ENCODE measurements at places on chromosomes 1 and 21. TPM values are rescaled to one million over a fixed set of nuclear protein-coding genes. Genes with fewer than 3 reads are reported as not detected.
A peak's percentile ranks its signal among the peaks of the same experiment; 100 is the strongest.

CYP2J2 gene
- 2.7 TPM for polyA plus RNA-seq

PLCH2 gene
- 3.4 TPM for polyA plus RNA-seq

GPR89B gene
- 16.3 TPM for polyA plus RNA-seq

TMEM79 gene
- polyA plus RNA-seq: 15.7 TPM

S100B gene
- not detected for polyA plus RNA-seq

RUNX3 gene
- polyA plus RNA-seq: 0.16 TPM

TLCD4 gene
- 9.7 TPM for polyA plus RNA-seq

TP53BP2 gene
- 31.6 TPM for polyA plus RNA-seq

PARK7 gene
- 395 TPM for polyA plus RNA-seq

DNA sequence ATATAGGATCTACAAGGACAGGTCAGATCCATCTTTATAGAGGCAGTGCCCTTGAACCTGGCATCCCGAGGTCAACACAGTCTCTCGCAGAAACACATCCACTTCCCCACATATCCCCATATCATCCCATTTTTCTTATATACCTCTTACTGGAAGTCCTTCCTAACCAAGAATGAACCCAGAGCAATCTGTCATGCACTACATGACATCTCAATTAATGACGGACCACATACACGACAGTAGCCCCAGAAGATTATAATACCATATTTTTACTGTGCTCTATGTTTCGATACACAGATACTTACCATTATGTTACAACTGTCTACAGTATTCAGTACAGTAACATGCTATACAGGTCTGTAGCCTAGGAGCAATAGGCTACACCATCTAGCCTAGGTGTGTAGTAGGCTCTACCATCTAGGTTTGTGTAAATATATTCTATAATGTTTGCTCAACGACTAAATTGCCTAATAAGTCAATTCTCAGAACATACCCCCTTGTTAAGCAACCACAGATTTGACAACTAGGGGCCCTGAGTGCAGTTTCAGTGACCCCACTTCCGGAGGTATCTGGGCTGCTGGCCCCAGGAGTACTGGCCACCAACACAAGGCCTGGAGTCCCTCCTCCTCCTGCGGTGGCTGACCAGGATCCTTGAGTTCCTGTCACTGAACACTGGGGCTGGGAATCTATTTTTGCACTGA, 28.1 kb downstream of the PTPN14 start:
- DNase-seq: no peak

DNA sequence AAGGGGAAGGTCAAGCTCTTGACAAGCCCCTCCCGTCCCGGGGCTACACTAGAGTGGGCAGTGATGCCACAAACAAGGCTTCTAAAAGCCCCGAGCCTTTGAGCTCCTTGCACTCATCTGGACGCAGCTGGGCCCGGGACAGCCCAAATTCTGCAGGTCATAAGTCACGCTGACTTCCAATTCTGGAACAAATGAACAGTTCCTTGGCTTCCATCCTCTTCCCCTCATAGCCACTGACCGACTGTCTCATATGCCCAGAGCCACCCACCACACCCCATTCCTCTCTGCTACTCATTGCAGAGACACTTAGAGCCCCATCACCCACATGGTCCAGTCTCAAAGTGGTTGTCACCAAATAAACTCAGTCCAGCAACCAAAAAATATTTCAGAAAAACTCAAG, 32.8 kb upstream of the PRELP start:
- DNase-seq: no peak

- no peak for DNase-seq
Observed at GRCh38 chr1:27314169-27314568, 7.8 kb upstream of the TMEM222 start.

DNA sequence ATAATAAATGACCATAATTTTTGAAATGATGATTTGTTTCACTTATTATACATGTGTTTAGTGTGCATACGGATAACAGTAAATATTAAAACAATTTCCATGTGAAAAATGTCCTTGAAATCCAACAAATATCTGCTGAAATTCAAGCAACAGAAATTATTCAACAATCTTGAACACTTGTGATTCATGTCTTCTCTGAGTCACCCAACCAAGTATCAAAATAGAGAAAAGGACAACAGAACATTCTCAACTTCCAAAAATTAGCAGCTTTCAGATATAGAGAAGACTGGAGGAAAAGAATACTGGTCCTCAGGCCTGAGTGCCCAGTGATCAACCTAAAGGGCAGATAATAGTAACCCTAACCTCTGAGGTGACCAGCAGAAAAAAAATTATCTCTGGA, 90.8 kb downstream of the VAV3 start:
- no peak for DNase-seq

DNA sequence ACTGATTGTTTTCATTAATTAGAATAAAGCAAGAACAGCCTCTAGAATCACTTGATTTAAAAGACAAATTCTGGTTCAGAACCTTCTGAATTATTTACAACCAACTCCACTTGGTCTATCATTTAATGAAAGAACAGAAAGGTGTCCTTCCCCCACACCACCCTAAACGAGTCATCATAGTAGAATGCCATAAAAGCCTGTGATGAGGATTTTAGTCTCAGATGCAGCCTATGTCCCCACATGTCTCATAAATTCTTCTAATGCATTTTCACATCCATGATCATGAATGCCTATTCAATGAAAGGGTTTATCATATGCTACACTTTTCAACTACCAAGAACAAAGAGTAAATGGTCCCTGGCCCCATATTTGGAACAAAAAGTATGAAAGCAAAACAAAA, 508.1 kb downstream of the DPYD start:
- DNase-seq: no peak

DNA sequence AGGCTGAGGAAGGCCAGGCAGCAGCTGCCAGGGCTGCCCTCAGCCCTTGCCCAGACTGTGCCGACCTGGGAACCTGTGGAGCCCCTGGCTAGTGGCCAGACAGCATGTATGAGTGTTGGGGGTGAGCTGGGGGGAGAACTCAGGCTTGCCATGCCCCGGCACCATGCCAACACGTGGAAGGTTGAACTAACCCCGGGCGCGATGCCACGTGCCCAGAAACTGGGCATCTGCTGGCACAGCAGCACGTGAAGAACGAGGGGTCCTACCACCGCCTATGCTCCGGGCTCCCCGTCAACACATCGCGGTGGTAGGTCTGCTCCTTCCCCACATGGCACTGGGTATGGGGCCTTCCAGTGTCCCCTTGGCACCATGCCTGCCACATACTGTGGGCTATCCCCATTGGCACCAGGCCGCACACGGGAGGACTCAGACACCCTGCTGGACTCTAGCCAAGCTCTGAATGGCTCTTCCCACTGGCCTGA, 68.7 kb downstream of the CASZ1 start:
- no peak for DNase-seq

- no peak for DNase-seq
Observed at GRCh38 chr1:70483342-70483741, 72.3 kb downstream of the CTH start.

DNA sequence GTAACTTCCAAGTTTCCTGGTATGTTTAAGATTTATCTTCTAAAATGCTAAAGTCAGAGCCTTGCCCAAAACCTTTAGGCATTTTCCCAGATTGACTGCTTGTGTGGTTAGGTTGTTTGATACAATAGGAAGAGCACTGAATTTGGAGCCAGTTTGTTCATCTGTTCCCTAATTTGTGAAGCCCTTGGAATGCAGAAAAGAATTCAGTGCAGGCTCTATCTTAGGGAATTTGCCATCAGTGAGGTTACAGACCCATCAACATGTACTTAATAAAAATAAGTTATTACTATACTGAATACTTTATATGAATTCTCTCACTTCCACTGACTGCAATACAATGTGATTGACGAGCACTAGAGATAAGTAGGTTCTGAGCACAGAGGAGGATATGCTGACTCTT, 120.2 kb downstream of the PIK3R3 start:
- no peak for DNase-seq

GRCh38 chr1:180123463-180123936, 31.2 kb upstream of the QSOX1 start:
- DNase-seq: no peak

DNA sequence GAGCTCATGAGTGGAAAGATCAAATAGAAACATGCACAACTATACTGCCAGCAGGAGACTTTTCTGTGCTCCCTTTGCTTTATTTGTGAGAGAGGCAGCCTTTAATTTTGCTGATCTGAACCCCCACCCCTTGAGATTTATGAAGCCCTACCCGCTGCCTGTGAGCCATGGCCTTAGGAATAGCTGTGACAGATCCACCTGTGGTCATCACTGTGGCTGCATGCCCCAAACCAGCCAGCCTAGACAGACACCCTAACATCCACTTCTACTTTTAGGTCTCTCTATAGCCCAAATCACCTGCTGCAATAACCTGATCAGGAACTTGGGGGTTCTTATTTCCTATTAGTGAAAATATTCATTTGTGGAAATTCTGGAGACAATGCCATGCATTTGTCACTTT, 196.2 kb downstream of the C1orf94 start:
- no peak for DNase-seq

DNA sequence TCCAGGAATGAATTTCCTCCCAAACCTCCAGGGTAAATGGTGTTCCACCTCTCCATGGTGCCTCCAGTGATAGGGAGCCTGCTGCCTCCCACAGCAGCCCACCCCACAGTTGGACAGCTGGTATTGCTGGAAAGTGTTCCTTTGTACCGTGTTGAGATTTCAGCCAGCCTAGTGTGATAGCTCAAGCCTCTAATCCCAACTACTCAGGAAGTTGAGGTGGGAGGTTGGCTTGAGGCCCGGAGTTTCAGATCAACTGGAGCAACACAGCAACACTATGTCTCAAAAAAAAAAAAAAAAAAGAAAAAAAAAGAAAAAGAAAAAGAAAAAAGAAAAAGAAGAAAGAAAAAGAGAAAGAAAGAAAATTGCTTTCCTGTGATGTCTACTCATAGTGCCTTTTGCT, 96.1 kb downstream of the CHD1L start:
- no peak for DNase-seq

GRCh38 chr1:242836423-242836822, 311.9 kb upstream of the PLD5 start:
- DNase-seq: no peak

DNA sequence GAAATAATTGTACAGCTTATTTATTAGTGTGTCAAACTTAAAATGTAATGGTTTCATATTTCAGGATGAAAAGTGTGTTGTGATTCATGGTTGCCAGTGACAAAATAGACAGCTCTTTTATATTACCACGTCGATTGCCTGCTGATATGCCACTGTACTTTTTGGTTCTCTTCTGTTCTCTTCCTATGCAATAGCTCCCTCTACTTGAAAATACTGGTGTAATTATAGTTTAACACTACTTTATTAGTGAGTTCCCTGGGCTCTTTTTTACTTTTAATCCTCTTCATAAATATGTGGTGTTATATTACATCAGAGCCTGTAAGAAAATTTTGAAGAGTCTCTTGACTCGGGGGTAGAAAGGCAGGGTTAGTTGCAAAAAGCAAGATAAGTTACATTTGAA, 111.3 kb downstream of the PATJ start:
- peak; percentile 13 for DNase-seq

GRCh38 chr1:244368279-244368678, 83.4 kb downstream of the ADSS2 start:
- DNase-seq: no peak

- DNase-seq: no peak
Observed at GRCh38 chr1:159999204-159999603, 32.6 kb downstream of the PIGM start.

DNA sequence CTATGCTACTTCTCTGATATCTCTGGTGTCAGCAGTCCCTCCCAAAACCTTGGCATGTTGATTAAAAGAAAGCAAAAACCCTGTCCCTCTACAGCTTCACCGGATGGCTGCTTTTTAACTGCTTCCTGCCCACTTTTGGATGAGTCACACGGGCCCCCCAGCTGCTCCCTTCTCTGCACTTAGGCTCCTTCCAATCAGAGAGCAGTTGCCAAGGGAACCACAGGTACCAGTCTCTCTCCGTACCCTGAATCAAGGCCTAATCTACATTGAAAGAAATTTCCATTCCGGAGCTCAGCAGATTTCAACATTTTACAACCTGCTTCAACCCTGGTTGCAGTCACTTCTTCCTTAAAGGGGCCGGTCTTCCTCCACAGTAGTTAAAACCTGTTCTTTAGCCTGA, 70.6 kb upstream of the GJB5 start:
- peak; percentile 67 for DNase-seq

DNA sequence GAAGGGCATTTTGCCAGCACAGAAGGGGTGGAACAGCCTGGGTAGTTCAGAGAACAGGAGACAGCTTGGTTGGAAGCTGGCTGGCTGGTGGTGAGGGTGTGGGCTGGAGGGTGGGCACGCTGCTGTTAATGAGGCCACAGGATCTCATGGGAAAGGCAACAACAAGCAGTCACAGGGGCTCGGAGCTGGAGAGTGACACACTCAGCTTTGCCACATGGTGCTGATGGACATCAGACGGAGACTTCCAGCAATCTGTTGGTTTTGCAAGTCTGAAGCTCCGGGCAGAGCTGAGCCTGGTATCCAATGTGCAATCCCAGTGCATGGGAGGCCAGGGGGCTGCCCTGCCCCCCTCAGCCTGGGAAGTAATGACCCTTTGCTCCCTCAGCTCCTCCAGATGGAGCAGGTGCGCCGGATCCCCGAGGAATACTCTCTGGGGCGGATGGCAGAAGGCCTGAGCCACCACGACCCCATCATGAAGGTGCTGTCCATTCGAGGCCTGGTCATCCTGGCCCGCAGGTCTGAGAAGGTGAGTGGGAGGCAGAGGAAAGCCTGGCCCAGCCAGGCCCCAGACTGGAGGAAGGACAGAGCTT, 15.6 kb upstream of the TTC4 start:
- DNase-seq: no peak

DNA sequence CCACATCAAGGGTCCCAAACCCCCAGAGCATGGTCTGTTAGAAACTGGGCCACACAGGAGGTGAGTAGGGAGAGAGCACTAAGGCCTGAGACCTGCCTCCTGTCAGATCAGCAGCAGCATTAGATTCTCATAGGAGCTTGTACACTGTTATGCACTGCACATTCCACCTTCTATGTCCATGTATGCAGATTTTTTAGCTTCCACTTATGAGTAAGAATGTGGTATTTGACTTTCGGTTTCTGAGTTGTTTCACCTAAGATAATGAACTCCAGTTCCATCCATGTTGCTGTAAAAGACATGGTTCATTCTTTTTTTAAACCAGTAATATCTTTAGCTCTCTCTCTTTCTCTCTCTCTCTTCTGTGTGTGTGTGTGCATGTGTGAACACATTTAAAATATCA, 663 bp upstream of the GBP6 start:
- no peak for DNase-seq

- peak; percentile 56 for DNase-seq
Observed at GRCh38 chr1:57067863-57068262, 102.0 kb upstream of the C8B start.
